ENCODE measurements at places on chromosomes 12 and 14.

DNA sequence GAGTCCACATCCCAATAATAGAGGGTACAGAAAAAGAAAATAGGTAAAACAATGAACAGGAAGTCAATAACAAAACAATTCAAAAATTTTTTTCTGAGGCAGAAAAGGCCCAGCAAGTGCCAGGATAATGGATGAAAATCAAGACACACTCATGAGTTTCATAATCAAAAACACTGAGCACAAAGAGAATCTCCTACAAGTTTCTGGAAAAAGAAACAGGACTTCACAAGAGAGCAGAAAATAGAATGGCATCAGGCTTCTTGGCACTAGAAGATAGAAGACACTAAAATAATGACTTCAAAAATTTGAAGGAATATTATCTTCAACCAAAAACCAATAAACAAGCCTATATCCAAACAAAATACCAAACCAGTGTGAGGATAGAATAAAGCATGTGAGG, 36.8 kb downstream of the DMAC2L start:
- no peak for DNase-seq

GRCh38 chr14:100581228-100582145, 5.7 kb downstream of the BEGAIN start:
- DNase-seq = peak; percentile 14

- DNase-seq = peak; percentile 97
These were observed at the start of gene CGRRF1 for GRCh38 chr14:54509546-54510501. TSS of gene CGRRF1 (plus strand) at chr14:54509906. CDS start at chr14:54509960, 54 bp downstream.

DNA sequence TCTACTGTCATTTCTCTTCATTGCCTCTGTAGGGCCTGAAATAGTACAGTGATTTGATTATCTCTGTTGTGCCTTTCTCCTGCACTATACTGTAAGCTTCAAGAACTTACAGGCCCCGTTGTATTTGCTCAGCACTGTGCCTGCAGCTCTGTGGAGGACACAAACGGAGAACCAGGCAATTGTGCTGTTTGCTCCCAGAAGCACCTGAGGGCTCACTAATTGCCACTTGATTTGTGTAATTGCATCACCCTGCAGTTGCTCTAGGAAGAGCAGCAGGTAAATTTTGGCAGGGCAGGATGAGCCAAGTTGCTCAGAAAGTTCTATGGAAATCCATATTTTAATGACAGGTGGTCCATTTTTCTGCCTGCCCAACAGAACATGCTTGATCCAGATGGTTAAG, 11.6 kb upstream of the KRT82 start:
- DNase-seq = no peak

- no peak for DNase-seq
These were observed 3.3 kb downstream of the OR10AD1 start for GRCh38 chr12:48199774-48200221.

DNA sequence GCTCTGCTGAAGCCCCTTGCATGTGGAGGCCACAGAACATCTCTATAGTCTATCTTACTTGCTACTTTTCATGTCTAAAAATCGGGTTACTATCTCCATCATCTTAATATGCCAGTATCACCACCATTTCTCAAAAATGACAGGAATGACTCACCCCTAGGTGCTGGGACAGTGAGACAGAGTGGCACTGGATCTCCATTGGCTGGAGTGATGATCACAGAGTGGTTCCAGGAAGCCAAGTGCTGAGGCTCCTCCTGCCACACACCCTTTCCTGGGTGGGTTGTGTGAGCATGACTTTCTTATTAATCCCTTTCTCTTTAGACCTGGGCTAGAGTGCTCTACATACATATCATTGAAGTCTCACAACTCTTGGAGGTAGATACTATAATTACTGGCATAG, 3.3 kb upstream of the ASCL1 start:
- no peak for DNase-seq

- DNase-seq = peak; percentile 38
These were observed 12.9 kb downstream of the PRKCH start for GRCh38 chr14:61334197-61334701.

DNA sequence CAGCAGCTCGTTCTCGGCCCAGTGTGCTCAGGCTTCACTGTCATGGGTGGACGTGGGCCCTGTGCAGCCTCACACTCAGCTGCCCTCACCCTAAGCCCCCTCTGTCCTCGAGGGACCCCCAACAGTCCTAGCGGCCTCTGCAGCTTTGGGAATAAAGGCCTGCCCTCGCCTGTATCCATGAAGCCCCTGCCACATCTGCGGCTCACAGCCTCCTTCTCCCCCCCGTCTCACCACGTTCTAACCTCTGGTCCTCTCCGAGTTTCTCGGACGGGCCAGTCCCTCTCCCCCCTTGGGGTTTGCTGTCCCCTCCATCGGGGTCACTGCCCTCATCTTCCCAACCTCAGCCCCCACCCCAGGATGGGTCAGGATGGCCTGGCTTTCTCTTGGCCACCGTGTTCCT, 30.2 kb upstream of the GALNT9 start:
- no peak for DNase-seq

- DNase-seq = no peak
These were observed 31.0 kb downstream of the RNF34 start for GRCh38 chr12:121430833-121431415.

DNA sequence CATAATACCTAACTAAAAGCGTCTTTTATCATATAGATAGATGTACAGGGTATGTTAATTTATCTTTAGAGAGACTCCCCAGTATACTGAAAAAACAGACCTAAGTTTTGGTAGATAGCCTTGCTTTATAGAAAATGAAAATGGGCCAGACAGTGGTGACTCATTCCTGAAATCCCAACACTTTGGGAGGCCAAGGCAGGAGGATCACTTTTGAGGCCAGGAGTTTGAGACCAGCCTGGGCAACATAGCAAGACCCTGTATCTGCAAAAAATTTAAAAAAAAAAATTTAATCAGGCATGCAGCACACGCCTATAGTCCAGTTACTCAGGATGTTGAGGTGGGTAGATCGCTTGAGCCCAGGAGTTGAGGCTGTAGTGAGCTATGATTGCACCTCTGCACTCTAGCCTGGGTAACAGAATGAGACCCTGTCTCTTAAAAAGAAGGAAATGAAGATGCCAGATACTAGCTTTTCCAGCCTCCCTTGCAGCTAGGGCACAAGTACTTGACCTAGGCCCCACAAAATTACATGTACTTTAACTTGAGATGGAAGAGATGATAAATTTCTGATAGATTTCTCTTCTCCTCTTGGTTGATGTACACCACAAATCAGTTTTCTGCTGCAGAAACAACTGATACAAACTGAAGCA, 17.1 kb downstream of the RAP1B start:
- no peak for DNase-seq

GRCh38 chr12:88644946-88645702, 64.9 kb upstream of the KITLG start:
- DNase-seq = no peak

- no peak for DNase-seq
These were observed 274.4 kb downstream of the NUAK1 start for GRCh38 chr12:105864316-105864715.

DNA sequence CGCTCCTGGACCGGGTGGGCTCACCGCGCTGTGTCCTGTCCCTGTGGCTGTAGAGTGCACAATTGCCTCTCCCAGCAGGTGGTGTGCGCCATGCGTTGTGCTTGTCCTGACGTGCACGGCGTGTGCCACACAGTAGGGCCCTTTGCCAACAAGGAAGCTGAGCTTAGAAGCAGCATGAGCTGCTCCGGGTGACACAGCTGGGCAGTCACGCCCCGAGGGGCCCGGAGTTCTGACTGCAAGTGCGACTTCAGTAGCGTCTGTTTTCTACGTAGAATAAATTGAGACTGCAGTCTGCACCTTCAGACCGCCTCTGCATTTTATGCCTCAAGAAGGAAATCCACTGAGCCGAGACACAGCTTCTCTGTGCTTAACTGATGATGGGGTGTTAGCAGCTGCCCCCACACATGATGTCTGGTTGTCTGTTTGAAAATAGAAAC, 81.6 kb downstream of the ADGRD1 start:
- DNase-seq = peak; percentile 19

GRCh38 chr14:77024171-77024691, 4.3 kb downstream of the IRF2BPL start:
- peak; percentile 54 for DNase-seq

- no peak for DNase-seq
These were observed 40.0 kb upstream of the NAP1L1 start for GRCh38 chr12:76124456-76124855.

DNA sequence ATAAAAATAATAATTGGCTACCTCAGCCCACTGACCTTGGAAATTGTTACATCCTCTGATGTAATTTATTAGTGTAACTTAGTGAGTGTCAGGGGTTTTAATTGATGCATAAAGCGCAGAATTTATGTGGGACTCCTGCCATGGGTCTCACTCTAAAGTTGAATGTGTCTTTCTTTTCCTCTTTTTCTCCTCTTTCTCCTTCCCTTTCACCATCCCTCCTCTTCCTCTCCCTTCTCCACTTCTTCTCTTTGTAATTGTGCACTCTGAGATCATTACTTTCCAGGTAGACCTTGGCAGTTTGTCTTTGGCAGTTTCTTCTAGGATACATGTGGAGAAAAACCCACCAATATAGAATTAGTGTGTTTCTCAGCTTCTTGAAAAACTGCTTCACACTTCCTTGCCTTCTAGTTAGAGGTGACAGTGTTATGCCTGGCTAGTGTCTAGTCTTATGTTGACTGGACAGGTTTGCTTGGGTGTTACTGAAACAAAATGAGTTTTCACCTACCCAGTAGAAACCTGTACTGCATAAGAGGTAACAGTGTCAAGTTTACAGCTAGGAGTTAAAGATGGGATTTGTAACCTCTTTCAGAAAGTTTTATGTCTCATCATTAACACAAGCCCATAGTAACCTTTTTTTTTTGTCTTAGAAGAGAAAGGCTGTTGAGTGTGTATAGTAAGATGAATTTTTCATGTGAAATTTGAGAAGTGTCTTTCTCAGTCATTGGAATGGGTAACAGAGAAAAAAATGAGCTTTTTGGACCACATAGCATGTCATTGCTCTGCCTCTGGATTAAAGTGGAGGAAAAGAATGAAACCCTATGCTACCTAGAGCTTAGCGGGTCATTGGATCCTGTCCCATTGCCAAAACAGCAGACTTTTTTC, 18.6 kb downstream of the PELI2 start:
- DNase-seq = no peak

DNA sequence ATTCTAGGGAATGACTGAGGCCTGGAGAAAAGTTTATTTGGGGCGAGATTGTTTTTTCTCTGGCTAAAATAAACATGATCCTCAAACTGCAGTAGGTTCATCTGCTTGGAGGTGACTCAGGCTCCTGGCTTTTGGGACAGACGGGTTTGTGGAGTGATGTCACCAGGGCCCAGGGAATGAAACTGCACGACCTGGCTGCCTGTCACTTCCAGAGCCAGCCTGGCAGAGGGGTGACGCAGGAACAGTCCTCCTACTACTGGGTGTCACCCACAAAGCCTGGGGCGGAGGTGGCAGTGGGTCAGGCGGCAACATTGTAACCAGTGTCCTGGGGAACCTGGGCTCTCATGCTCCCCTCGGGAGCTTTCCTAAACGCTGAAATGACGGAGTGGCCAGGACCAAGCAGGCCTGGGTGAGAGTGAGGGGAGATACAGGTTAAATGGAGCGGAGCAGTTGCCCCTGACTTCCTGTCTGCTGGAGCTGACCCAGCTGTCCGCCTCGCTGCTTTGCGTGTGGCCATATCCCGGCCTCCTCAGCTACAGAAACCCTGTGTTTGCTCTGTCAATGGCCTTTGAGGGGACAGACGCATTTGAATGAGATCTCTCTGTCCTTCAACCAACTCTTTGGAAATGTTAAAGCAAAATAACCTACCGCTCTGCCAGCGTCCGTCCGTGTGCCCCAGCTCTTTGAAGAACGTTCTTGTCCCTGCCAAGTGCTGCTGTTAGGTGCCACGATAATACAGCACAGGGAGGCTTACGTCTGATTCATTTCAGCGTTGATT, 6.5 kb downstream of the HIP1R start:
- DNase-seq = peak; percentile 10

DNA sequence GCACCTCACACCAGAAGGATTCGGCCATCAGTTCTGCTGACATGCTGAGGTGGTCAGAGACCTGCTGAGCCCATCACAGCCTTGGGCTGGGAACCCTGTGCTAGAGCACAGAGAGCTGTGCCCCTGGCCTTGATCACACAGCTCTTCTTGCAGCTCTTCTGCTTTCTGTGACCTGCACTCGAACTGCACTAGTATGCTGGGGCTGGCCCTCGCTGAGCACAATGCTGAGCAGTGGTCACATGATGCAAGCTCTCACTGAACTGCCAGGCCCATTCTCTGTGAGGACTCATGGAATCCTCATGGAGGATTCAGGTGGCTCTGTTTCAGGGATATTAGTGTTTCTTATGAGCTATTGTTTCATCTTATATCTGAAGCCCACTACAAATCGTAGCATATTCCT, 22.5 kb downstream of the FBXO21 start:
- DNase-seq = no peak

DNA sequence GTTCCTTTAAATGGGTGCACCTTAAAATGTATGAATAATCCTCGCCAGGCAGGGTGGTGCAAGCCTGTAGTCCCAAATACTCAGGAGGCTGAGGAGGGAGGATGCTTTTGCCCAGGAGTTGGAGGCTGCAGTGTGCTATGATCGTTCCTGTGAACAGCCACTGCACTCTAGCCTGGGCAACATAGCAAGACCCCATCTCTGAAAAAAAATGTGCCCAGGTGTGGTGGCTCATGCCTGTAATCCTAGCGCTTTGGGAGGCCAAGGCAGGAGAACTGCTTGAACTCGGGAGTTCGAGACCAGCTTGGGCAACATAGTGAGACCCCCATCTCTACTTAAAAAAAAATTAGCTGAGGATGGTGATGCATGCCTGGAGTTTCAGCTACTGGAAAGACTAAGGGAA, 39.6 kb downstream of the ACACB start:
- DNase-seq = no peak

DNA sequence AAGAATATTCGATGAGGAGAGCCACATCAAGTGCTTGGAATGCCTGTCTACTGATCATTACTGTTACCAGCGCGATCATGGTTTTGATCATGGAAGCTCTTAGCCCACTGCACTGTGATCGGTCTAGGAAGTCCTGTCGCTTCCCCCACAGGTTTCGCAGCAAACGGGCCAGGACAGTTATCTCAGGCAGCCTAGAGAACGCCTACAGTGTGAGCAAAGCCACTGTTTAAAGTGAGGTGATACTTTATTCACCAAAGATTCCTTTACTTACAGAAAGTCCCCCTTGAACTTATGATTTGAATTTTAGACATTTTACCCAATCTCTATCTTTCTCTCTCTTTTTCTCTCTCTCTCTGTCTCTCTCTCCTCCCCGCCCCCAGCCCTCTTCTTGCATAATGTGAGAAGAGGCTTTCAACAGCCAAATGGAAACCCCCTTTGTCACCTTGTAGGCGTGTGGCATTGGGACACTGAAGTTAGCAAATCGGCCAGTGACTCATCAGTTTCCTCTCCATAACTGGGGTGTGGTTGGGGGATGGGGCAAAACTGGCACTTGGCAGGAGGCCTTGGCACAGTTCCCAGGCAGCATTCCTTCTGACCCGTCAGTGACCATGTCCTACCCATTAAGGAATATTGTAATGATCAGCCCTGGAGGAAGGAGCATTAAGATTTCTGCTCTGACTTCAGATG, 214.8 kb downstream of the CHST11 start:
- peak; percentile 85 for DNase-seq

GRCh38 chr14:71497645-71498086, 434.6 kb upstream of the RGS6 start:
- no peak for DNase-seq

- DNase-seq = no peak
These were observed 132.2 kb downstream of the ASCL4 start for GRCh38 chr12:107906707-107907106.
